ENCODE measurements at places on chromosomes 3 and 15.

DNA sequence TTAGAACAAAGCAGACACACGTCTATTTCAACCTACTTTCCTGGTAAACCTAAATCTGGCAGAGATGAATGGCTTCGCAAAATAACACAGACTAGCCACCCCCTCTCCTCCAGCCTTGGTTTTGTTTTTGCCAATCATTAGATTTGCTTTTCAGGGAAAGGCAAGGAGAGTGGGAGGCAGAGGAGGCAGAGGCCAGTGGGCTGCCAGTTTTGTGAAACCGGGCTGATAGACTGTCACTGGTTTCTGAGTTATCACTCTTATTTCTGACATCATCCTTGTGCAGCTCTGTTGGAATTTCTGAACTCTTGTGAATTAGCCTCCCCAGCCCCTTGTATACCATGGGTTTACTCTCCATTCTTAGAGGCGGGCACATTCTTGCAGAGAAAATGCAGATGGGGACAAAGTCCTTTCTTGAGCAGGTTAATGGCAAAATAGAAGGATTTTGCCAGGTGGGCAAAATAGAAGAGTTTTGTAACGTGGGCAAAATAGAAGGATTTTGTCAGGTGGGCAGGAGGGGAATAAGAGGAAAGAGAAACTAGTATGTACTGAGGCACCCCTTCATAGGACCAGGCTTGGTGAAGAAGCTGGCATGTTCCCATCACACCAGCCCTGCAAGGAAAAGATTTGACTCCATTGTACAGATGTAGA lies 3.2 kb upstream of the FEM1B start:
- no peak for DNase-seq

GRCh38 chr15:83081256-83082014 lies 14.4 kb upstream of the BTBD1 start:
- no peak for DNase-seq

GRCh38 chr3:21062831-21063294 lies 688.1 kb downstream of the ZNF385D start:
- no peak for DNase-seq

DNA sequence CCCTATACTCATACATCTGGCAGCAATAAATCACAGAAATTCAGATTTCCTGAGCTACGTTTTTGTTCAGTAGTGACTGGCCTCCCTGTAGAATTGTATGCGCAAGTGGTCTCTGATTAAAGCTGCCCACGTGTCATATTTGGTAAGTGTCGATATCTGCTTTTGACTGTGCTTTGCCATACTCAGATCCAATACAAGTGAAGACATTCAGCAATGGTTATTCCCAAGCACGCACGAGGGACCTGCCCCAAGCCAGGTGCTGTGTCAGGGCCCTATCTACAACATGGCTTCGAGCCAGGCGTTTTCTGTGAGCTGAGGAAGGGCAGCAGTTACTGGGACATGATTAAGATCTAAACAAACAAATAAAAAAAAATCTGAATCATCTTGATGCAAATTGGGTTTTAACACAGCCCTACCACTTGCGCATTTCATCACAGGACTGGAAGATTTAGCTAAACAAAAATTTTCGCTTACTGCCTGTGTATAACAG lies 47.2 kb upstream of the ICE2 start:
- no peak for DNase-seq

GRCh38 chr15:25345943-25346342 lies 92.9 kb downstream of the UBE3A start:
- DNase-seq: no peak

DNA sequence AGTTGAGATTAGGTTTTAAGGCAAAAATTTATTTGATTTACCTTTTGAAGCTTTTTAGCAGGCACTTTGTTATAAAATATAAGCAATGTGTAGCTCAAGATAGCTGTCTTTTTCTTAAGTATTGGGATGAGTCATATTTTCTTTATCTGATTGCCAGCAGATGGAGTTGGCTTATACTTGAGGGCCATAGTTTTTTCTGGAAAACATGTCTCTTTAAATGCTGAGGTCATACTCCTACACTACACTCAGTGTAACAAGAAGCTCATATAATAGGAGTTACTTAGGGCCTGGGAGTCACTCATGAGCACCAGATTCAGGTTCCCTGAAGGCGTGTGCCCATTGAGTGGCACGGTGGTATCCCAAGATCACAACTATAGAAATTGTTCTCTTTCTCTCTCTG lies 579.8 kb downstream of the EDEM1 start:
- no peak for DNase-seq

DNA sequence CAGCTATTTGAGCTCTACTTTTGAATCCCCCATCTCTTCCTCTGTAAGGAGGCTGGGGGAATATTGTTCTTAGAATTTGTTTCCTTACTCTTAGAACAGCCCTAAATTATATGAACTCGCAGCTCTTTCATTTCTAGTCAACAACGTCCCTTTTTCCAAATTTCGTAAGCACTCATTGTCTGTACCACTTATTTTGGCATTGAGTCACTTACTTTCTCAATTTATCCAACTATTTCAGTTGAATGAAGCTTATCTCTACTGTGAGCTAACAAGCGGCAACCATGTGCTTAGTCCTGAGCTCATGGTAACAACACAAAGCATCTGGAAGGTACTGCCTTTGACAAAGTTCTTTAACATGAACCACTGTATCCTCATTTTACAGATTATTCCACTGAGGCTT lies 191.1 kb downstream of the GREM1 start:
- no peak for DNase-seq

DNA sequence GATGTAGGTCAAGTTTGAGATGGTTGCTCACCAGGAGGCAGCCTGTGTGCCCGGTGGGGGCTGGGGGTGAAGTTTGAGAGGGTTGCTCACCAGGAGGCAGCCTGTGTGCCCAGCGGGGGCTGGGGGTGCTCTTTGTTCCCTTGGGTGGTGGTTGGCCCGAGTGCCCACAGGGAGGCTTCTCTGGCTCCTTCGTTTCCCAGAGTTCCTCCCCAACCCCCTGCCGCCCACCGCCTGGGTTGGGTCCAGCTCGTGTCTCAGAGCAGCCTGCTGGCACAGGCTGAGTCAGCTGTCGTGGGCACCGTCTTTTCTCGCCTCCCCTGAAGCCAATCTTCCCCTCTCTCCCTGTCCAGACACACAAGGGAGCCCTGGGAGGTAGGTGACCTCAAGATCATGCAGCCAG lies 3.1 kb downstream of the APBA2 start:
- no peak for DNase-seq

All from stimulated activated CD8-positive, alpha-beta memory T cell treated with anti-CD3 and anti-CD28 coated beads, Interleukin-7, amount 100 ng/mL, for 4 hours (primary cell).